ENCODE measurements at places on chromosomes 4 and X. TPM values are rescaled to one million over a fixed set of nuclear protein-coding genes. Genes with fewer than 3 reads are reported as not detected.

DNA sequence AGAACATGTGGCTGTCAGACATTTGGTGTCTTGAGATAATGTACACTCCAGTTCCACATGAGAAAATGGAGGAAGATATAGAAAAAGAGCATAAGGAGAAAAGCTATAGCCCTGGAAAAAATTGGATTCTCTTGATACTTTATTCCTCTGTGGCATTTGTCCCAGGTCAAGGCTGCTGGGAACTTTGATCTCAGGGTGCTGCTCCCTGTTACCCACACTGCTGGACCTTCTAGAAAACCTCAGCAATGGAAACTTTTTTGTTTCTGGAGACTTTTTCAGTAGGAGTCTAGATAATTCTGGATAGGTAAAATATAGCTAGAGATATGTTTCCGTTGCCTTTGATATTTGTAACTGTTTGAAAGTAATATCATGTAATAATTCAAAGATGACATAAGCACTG lies 11.1 kb downstream of the ADH1C start:
- peaks cover 12% of the 10 kb centered on the region for H3K4me1 ChIP-seq
- H3K27me3 ChIP-seq = peaks cover 3% of the 10 kb centered on the region
- H3K27ac ChIP-seq = no peak overlapping the region
- H3K36me3 ChIP-seq = no peaks in the 10 kb centered on the region
- H3K4me3 ChIP-seq = no peak overlapping the region
- DNase-seq = no peak

The HERC3 gene
- polyA plus RNA-seq = 39.7 TPM

- no peak overlapping the region for H3K4me3 ChIP-seq
- H3K4me1 ChIP-seq = no peaks in the 10 kb centered on the region
- no peak for DNase-seq
- peaks cover 2% of the 10 kb centered on the region for H3K27me3 ChIP-seq
These were observed 36.0 kb upstream of the NPNT start for GRCh38 chr4:105859233-105859632.

The GALNTL6 gene
- polyA plus RNA-seq = not detected

DNA sequence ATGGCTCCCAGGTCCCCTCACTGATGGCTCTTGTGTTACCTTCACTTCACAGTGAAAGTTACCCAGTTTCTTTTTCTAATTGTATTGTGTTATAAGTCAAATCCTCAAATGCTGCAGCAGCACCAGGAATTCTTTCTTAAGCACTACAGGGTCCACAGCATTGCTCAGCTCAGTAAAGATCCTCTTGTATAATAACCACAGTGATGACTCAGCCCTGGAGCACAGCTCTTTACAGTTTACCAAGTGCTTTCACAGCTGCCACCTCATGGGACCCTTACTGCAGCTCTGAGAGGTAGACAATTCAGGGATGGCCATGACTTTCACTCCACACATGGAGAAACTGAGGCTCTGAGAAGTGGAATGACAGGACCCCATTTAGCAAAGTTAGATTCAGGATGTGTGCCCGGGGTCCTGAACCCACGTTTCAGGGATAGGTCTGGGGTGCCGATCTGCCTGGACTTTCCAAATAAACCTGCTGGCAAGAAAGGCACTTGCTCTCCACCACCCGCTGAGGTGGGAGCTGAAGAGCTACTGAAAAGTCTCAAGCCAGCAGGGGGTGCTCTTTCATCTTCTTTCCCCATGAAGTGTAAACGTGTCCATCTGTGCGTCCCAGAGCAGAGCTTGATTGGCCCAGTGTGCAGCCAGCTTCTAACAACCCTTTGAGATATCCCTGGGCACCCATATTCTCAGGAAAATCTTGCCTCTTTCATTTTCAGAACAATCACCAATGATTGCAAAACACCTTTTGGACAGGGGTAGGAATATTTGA lies 35.7 kb upstream of the GABRQ start:
- peaks cover 2% of the 10 kb centered on the region for H3K27me3 ChIP-seq
- no peak overlapping the region for H3K4me3 ChIP-seq
- H3K36me3 ChIP-seq = no peaks in the 10 kb centered on the region
- H3K4me1 ChIP-seq = no peaks in the 10 kb centered on the region

GRCh38 chrX:40310016-40310415 lies 212.3 kb upstream of the BCOR start:
- H3K36me3 ChIP-seq = no peaks in the 10 kb centered on the region
- H3K27ac ChIP-seq = no peak overlapping the region
- peaks cover 16% of the 10 kb centered on the region for H3K27me3 ChIP-seq
